ENCODE measurements at places on chromosomes 6 and 20.

DNA sequence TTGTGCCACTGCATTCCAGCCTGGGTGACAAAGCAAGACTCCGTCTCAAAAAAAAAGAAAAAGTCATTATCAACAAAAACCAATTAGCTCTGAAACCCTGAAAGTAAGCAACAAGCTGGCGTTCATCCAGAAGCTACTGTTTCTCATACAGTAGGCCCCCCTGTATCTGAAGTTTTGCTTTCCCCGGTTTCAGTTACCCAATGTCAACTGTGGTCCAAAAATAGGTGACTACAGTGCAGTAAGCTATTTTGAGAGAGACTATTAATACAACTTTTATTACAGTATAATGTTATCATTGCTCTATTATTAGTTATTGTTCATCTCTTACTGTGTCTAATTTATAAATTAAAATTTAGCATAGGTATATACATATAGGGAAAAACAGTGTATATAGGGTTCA lies 135.1 kb downstream of the KIF16B start:
- peak; percentile 62 for DNase-seq

DNA sequence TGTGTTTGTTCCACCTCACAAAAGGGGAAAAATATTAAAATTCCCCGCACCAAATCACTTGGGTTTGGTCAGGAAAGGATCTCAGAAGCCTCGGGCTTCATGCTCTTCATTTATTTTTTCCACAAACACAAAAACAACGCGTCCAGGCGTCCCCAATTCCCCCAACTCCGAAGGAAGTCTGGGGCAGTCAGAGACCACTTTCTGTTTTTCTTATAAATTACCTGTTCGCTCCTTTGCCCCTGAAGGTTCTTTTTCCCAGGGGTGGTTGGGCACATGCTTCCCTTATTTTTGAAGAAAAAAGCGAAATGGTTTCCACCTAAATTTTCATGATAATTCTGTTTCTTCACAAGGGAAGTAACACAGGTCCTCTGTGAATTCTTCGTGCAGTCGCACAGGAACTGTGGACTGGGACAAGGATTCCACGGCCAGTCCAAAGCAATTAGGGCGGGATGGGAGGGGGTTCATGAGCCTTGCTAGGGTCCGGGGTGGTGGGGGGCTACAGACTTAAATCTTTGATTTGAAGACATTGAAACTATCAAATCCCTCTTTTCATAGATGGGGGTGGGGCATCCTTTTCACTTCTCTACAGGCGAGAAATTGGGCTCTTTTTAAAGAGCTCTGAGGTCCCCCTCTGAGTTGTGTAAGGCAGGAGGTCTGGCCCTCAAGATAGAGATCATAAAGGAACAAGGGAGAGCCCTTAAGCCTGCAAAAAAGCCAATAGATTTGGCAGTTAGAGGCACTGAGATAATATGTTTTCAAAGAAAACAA lies 30.5 kb upstream of the HFE start:
- peak; percentile 62 for DNase-seq

GRCh38 chr6:106750142-106750918 lies 121.0 kb downstream of the QRSL1 start:
- peak; percentile 16 for DNase-seq

- DNase-seq, result no peak
Observed at GRCh38 chr6:30234356-30234755, 21.1 kb upstream of the TRIM26 start.

DNA sequence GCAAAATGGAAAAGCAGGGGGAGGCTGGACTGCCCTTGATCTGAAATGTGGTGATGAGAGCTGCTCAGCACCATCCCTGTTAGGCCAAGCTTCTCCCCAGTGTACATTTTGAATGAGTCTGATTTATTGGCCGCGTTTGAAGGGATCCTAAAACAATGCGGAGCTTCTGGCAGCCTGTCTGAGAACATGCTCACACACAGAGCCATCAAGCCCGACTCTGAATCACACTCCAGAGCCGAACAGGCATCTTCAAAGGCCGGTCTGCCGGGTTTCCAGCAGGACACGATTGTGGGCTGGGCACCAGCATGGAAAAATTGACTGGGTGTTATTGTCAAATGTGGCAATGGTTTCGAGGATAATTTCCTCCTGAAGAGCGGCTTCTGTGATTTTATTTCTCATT lies 235.9 kb downstream of the TFAP2C start:
- DNase-seq, result no peak

DNA sequence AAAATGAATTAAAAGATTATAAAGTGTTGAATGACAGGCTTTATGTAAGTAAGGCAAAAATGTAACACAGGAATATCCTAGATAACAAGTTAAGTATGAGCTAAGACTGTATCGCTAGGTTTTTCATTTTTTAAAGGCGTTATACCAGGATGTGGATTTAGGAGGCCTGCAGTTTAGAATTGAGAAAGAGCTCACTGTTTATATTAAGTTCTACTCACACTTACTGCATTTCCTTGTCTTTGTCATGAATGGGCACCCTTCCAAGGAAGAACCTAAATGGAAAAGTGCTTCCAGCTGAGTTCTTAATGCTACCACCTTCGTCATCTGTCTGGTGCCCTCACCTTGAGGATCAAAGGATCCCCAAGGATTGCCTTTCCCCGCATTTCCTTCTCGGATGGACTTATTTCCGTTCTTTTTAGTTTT lies 148.7 kb downstream of the SOX4 start:
- DNase-seq, result peak; percentile 29

GRCh38 chr6:14641423-14642135 lies 524.0 kb downstream of the CD83 start:
- no peak for DNase-seq

- DNase-seq, result no peak
Observed at GRCh38 chr20:11929947-11930346, 12.3 kb downstream of the BTBD3 start.

All from NCI-H2171 treated with DMSO at 0.1 percent for 48 hours (cell line).